ENCODE measurements at places on chromosomes 1 and 21.

DNA sequence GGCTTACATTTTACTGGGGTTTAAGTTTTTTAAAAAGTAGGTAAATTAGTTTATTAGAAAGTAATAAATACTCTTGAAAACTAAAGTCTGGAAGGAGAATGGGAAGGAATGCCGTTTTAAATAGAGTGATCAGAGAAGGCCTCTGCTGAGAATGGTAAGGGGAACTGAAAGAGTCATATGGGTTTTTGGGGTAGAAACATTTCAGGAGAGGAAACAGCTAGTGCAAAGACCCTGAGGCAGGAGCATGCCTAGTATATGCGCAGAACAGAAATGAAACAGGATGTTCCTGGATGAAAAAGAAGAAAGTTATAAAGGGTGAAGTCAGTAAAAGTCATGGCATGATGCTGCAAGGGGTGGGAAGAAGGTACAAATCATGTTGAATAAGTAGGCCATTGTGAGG lies 38.9 kb downstream of the ZC3H11B start:
- no peak for DNase-seq

- no peak for DNase-seq
Observed at GRCh38 chr1:30562559-30562958, 160.8 kb downstream of the MATN1 start.

GRCh38 chr1:24266998-24267397 lies 52.2 kb upstream of the GRHL3 start:
- DNase-seq, result no peak

DNA sequence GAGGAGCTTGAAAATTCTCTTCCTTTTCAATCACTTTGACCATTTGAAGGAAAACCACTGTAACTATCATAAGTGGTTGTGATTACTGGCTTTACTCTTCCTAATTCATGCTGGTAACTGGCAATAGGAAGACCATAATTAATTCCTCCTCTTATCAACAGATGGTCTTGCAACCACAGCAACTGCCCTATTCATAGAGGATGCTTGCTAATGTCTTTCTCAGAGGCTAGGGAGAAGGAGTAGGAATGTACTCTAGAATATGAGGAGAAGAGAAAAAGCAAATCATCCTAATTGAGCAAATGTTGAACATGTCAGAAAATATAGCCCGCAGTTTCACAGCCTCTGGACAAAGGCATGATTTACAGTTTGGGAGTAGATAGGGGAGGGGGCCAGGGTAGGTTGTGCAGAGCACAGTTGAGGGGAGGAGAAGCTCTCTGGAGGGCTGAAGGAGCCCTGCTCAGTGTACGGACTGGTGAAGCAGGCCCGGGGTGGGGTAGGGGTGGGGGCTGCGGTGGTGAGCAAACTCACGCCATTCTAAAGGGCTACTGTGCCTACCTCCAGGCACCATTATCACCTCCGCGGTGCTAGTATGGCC lies 192.9 kb downstream of the PCP4 start:
- no peak for DNase-seq

GRCh38 chr1:232249339-232249738 lies 380.6 kb downstream of the SIPA1L2 start:
- no peak for DNase-seq

DNA sequence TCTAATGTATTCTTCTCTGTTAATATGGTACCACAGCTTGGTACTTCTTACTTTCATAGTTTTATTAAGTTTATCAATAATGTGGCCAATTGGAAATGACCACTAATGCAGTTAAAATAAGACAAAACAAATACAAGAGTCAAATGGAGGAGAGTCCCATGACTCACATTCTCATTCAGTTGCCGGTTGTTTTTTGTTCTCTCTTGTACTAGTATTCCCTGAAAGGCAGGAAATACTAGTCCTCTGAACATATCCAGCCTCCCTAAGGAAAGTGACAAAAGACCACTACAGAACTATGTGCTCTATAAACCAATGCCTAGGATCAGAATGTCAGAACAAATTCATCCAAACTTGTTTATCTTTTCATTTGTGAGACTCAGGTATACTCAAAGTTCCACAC lies 165.2 kb upstream of the SAMSN1 start:
- no peak for DNase-seq

- no peak for DNase-seq
Observed at GRCh38 chr1:156198831-156199349, 5.0 kb downstream of the SLC25A44 start.

- no peak for DNase-seq
Observed at GRCh38 chr1:115543247-115543646, 98.5 kb upstream of the VANGL1 start.

GRCh38 chr1:183470147-183470960 lies 1.9 kb upstream of the SMG7 start:
- DNase-seq, result peak; percentile 77

GRCh38 chr1:202210385-202210784 lies 16.8 kb downstream of the LGR6 start:
- no peak for DNase-seq

DNA sequence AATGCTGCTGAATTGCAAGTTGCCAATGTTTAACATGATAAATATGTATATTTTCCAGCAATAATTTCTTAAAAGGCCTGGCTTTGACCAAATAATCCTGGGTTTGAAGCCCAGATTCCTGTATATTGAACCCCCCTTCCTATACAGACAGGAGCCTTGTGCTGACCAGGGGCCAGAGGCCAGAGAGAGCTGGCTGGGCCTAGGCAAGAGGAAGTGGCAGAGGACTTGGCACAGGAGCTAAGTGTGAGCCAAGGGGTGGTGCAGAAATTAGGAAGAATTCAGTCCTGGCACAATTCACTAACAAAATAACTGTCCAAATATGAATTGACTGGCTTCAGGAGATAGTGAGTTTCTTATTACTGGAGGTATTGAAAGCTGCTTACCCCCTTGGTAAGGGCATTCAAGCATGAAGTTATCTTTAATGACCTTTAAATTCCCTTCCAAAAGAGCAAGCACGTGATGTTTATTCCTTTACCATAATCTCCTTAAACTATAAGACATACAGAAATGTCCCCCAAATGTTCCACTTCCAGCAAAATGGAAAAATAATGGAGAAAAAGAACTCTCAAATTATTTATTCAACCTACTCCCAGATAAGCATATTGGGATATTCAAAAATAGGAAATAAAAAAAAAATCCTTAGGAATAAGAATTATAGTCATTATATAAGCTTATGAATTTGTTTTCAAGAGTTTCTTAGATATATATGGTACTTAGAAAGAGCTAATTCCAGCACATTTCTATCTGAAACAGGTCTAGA lies 26.6 kb downstream of the NIBAN1 start:
- no peak for DNase-seq

- no peak for DNase-seq
Observed at GRCh38 chr21:14762734-14763694, 216.9 kb upstream of the SAMSN1 start.

DNA sequence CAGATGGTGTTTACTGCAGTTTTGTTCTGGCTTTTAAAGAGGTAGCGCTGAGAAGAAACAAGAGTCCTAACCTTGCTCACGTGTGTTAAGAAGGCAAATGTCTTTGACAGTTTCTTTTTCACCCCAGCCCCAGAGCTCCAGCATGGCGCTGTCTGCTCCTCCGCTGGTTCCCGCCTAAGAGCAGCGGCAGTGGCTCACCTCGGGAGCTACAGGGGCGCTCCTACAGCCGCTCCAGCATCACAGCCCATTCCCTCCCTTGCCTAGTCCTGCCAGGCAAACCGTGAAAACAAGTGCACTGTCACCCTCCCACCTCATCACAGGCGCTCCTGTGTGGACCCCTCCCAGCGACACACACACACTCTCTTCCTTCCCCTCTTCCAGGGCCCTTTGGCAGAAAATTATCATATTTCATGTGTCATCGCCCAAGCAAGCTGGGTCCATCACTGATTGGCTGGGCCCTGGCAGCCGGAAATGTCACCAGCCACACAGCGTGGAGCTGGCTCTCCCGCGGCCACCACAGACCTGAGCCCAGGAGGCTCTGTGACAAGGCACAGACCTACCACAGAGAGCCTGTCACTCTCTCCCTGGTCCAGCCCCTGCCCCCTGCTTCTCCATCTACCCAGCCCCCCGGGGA lies 1.2 kb upstream of the HIVEP3 start:
- DNase-seq, result no peak

DNA sequence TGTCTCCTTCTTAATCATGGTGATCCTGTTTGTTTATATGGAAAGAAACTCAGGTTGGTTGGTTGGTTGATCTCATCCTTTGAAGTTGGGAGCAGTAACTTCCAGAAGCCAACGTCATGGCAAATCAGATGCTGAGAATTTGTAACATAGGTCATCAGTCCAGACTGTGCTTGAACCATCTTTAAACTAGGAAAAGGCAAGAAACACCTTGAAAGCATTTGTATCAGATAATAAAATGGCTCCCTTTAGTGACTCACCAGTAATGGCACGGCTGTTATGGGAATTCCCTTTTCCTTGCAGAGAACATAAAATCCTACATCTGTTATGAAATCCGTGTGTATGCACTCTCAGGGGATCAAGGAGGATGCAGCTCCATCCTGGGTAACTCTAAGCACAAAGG lies 58.1 kb downstream of the SERBP1 start:
- DNase-seq, result no peak

DNA sequence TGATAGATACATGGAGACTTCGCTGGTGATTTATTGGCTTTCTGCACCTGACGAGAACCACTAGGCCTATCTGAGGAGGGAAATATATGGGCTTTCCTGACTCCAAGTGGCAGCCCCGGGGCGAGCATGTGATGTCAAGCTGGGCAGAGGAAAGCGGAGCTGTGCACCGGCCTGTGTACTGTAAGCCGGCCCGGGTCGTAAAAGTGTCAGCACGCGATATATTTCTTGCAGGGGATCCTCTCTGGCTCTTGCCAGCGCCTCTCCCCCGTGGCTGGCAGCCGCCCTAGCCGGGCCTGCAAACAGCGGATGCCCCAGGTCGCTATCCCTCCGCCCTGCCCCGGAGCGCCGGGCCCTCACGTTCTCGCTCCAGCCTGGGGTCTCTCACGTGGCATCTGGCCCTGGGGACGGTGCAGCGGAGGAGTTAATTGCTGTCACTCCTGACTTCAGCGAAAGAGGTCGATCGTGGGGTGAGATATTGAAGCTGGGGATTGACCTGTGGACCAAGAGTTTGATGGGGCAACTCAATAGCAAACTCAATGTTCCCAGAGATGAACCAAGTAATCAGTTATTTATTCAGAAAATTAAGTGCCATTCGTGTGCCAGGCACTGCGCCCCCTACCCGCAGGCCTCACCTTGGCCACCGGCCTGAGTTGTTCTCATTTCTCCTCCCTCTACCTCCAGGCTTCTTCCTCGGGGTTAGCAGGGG lies 41.0 kb upstream of the HAO2 start:
- DNase-seq, result peak; percentile 28

GRCh38 chr1:230091473-230092231 lies 24.6 kb downstream of the GALNT2 start:
- no peak for DNase-seq

- DNase-seq, result no peak
Observed at GRCh38 chr1:114691061-114691460, 4.3 kb downstream of the AMPD1 start.

DNA sequence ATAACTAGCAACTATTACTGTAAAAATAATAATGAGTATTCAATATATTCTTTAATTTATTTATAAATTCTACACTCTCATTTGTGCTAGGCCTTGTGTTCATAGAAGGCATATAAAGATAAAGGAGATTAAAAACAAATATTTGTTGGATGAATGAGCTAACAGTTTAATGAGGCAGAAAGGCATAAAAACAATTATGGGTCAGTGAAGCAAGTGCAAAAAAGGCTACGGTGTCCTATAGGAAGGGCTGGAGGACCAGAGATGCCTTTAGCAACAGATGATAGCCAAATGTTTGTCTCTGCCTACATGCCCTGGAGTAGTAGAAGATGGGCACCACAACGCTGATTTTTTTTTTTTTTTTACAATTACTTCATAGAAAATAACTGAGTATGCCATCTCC lies 45.7 kb downstream of the PTGS2 start:
- DNase-seq, result no peak

GRCh38 chr1:24383381-24383940 lies 30.1 kb downstream of the STPG1 start:
- DNase-seq, result no peak

- DNase-seq, result no peak
Observed at GRCh38 chr1:66334318-66334717, 199.6 kb upstream of the SGIP1 start.

- DNase-seq, result no peak
Observed at GRCh38 chr1:12475530-12475934, 142.5 kb downstream of the DHRS3 start.

DNA sequence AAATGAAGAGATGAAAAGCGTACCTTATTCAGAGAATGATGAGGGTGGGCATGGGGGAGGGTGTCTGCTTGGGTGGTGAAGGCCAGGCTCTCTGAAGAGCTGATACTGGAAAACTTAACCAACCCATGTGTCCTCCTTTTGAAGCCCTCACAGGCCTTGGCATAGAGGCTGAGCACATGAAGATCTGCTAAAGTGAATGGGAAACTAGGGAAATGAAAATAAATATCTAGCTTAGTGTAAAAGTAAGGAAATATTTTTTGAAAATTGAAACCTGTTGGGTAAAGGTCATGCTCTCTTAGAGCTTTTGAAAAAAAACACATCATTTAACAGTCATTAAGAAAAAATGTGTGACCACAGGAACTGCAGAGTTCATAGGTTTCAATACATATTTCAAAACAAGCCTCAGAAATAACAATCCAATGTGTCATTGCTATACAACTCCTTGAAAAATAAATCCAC lies 40.5 kb upstream of the RALGPS2 start:
- no peak for DNase-seq

- no peak for DNase-seq
Observed at GRCh38 chr1:197595304-197595904, 179.9 kb downstream of the DENND1B start.

- no peak for DNase-seq
Observed at GRCh38 chr1:156876281-156876680, 15.6 kb downstream of the NTRK1 start.

DNA sequence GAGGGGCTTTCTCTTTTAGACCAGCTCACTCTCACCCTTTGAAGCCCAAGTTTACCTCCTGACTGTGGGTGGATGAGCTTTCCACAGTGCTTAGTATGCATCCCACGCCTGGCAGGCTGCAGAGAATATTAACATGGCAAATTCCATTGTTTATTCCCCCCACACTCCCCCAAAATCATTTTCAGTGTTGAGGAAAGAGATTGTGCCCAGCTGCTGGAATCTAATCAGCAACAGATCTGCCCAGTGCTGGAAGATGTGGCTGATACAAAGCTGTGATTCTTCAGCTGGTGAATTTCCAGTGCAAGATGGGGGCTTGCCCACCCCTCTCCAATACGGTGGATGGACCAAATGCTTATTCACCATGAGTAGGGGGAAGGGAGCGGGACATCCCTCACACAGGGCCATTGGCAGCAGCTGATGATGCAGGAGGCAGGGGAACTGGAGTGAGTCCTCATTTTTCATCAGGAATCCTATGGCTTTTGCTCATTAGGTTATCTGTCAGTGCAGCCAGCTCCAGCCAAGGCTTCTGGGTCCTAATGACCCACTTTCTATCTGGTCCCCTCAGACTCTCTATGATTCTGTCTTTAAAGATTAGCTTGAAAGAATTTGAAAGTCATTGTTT lies 39.7 kb upstream of the KCNA3 start:
- DNase-seq, result peak; percentile 30

- DNase-seq, result no peak
Observed at GRCh38 chr1:184910005-184910404, 64.3 kb downstream of the NIBAN1 start.

Measured in hippocampal formation (tissue), 2 donors.